ENCODE measurements at places on chromosomes 5 and 9. TPM values are rescaled to one million over a fixed set of nuclear protein-coding genes. Genes with fewer than 3 reads are reported as not detected.
A peak's percentile ranks its signal among the peaks of the same experiment; 100 is the strongest.

- no peaks in the 10 kb centered on the region for H3K36me3 ChIP-seq
- H3K27ac ChIP-seq = no peak overlapping the region
- H3K4me3 ChIP-seq = no peak overlapping the region
- no peak for DNase-seq
- no peaks in the 10 kb centered on the region for H3K27me3 ChIP-seq
These were observed 19.1 kb upstream of the ADCY2 start for GRCh38 chr5:7376871-7377270.

GRCh38 chr9:4297786-4298254 is 2.0 kb downstream of the GLIS3 start:
- peak overlapping the region; percentile 65 for H3K4me3 ChIP-seq
- peaks cover 4% of the 10 kb centered on the region for H3K27me3 ChIP-seq
- peak; percentile 52 for DNase-seq
- H3K4me1 ChIP-seq = no peaks in the 10 kb centered on the region
- no peaks in the 10 kb centered on the region for H3K36me3 ChIP-seq
- H3K27ac ChIP-seq = no peak overlapping the region

GRCh38 chr5:76007904-76008303 is 75.3 kb upstream of the SV2C start:
- H3K36me3 ChIP-seq = no peaks in the 10 kb centered on the region
- DNase-seq = no peak
- H3K4me3 ChIP-seq = no peak overlapping the region
- no peak overlapping the region for H3K27ac ChIP-seq
- H3K27me3 ChIP-seq = no peaks in the 10 kb centered on the region

DNA sequence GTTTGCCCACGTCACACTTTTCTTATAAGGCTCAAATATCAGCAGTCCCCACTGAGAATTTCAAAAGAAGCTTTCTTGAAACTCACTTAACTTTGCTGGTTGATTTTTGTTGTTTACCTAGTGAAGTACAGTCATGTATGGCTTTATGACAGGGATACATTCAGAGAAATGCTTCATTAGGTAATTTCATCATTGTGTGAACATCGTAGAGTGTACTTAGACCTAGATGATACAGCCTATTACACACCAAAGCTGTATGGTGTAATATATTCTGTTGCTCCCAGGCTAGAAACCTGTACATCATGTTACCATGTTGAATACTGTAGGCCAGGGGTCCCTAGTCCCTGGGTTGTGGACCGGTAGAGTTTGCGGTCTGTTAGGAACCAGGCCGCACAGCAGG is 177.0 kb downstream of the ARRDC3 start:
- H3K36me3 ChIP-seq = no peaks in the 10 kb centered on the region
- no peaks in the 10 kb centered on the region for H3K4me1 ChIP-seq
- H3K4me3 ChIP-seq = no peak overlapping the region
- DNase-seq = no peak
- no peak overlapping the region for H3K27ac ChIP-seq

- H3K36me3 ChIP-seq = no peaks in the 10 kb centered on the region
- H3K27ac ChIP-seq = no peak overlapping the region
- no peak for DNase-seq
- H3K27me3 ChIP-seq = no peaks in the 10 kb centered on the region
- H3K4me3 ChIP-seq = no peak overlapping the region
- no peaks in the 10 kb centered on the region for H3K4me1 ChIP-seq
These were observed 348.9 kb downstream of the ARHGEF28 start for GRCh38 chr5:73974871-73975360.

DNA sequence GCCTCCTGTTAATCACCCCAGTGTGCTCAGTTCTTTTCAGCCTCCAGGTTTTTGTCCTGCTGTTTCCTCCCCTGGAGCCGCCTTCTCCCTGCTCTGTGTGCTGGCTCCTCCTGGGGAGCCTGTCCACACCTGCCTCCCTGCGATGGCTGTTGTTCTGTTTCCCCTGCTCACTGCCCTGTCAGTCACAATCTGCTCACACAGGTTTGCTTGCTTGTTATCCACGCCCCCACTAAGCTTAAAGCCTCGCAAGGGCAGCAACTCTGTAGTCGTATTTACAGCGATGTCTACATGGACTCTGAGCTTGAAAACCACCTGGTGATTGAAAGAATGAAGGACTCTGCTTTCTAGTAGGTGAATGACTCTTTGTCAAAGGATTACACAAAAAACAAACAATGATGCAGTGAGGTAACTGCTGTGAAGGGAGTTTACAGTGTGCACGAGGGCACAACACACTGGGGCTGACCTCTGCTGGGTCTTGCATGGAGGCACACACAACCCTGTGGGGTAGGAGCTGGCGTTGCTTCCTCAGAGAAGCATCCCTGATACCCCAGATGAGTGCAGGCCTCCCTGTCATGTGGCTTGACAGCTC is 39.6 kb upstream of the TEX48 start:
- no peak overlapping the region for H3K4me3 ChIP-seq
- H3K27me3 ChIP-seq = no peaks in the 10 kb centered on the region
- DNase-seq = no peak
- H3K4me1 ChIP-seq = peaks cover 30% of the 10 kb centered on the region
- H3K27ac ChIP-seq = no peak overlapping the region

DNA sequence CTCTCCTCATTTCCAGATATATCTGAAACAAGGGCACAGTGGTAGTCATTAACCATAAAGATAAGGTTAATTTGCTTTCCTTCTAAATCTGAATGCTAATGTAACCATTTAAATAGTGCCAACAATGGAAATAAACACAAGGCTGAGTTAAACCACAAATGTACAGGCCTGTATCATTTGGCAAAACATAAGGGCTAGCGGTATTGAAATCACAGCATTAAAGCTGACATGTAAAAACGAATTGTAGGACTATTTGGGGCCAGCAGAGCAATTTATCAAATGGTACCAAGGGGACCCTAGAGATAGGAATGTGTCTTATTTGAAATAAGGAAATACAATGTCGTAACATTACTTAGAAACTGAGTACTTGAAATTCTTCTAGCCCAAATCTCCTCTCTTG is 247.5 kb upstream of the RPS23 start:
- DNase-seq = no peak
- no peaks in the 10 kb centered on the region for H3K4me1 ChIP-seq
- H3K27me3 ChIP-seq = no peaks in the 10 kb centered on the region
- no peak overlapping the region for H3K27ac ChIP-seq
- no peak overlapping the region for H3K4me3 ChIP-seq

DNA sequence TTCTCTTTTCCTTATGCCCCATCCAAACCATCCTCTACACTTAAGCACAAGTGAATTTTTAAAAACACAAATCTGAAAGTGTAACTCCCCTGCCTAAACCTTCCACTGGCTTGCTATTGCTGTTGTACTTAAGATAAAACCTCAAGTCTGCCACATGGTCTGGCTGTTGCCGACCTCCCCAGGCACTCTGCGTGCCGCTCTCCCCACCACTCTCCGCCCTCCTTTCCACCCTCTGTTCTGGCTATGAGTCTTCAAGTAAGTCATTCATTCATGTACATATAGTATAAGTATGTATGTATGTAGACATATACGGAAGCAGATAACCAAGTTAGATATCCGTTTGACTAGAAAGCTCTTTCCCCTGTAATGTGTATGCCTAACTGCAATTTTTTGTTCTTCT is 94.7 kb upstream of the ANKRD55 start:
- no peaks in the 10 kb centered on the region for H3K27me3 ChIP-seq
- DNase-seq = no peak
- no peaks in the 10 kb centered on the region for H3K36me3 ChIP-seq
- H3K27ac ChIP-seq = no peak overlapping the region
- H3K4me3 ChIP-seq = peak overlapping the region; percentile 26

DNA sequence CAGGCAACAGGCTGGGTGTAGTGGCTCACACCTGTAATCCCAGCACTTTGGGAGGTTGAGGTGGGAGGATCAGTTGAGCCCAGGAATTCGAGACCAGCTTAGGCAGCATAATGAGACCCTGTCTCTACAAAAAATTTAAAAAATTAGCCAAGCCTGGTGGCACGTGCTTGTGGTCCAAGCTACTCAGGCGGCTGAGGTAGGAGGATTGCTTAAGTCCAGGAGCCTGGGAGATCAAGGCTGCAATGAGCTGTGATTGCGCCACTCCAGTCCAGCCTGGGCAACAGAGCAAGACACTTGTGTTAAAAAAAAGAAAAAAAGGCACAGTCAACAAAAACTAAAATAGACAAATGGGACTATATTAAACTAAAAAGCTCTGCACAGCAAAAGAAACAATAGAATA is 29.3 kb downstream of the ATP6V0E1 start:
- H3K27ac ChIP-seq = no peak overlapping the region
- no peaks in the 10 kb centered on the region for H3K27me3 ChIP-seq
- no peak overlapping the region for H3K4me3 ChIP-seq
- peaks cover 4% of the 10 kb centered on the region for H3K36me3 ChIP-seq

DNA sequence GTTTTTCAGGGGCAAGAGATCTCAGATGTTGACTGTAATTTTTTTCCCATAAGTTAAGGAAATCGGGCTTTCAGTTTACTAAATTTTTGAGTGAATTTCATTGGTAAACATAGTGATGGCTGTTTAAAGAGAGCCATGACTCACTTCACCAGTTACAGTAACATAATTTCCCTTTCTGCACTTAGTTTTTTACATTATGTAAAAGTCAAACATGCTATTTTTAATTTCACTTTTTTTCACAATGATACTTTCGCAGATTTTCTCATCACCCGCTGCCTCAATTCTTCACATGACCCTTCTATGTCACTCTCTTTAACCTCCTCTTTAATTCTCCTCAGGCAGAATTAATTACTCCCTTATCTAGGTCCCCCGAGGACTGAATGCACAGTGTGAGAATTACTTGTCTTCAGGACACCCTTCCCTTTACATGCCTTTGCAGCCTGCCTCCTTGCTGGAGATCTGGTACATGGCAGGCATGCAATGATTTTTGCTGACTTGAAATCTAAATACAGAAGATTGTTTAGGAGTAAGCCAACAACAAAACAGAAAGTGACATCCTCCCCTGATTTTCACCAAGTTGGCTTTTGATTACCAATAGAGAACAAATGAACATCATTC is 217.5 kb upstream of the S1PR3 start:
- H3K4me1 ChIP-seq = no peaks in the 10 kb centered on the region
- H3K27ac ChIP-seq = no peak overlapping the region
- H3K36me3 ChIP-seq = no peaks in the 10 kb centered on the region
- DNase-seq = no peak
- no peak overlapping the region for H3K4me3 ChIP-seq

- H3K4me1 ChIP-seq = no peaks in the 10 kb centered on the region
- no peak for DNase-seq
- H3K27me3 ChIP-seq = no peaks in the 10 kb centered on the region
- no peak overlapping the region for H3K27ac ChIP-seq
- H3K36me3 ChIP-seq = no peaks in the 10 kb centered on the region
- H3K4me3 ChIP-seq = no peak overlapping the region
These were observed 202.1 kb downstream of the PCSK5 start for GRCh38 chr9:76092572-76092971.

DNA sequence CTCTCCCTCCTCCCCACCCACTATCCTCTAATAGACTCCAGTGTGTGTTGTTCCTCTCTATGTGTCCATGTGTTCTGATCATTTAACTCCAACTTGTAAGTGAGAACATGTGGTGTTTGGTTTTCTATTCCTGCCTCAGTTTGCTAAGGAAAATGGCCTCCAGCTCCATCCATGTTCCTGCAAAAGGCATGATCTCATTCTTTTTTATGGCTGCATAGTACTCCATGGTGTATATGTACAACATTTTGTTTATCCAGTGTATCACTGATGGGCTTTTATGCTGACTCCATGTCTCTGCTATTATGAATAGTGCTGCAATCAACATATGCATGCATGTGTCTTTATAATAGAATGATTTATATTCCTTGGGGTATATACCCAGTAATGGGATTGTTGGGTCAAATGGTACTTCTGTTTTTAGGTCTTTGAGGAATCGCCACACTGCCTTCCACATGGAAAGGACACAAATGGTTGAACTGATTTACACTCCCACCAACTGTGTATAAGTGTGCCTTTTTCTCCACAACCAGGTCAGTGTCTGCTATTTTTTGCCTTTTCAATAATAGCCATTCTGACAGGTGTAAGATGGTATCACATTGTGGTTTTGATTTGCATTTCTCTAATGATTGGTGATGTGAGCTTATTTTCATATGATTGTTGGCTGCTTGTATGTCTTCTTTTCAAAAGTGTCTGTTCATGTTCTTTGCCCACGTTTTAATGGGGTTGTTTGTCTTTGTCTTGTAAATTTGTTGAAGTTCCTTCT is 96.5 kb upstream of the DAB2 start:
- no peaks in the 10 kb centered on the region for H3K36me3 ChIP-seq
- no peaks in the 10 kb centered on the region for H3K4me1 ChIP-seq
- H3K27me3 ChIP-seq = no peaks in the 10 kb centered on the region
- DNase-seq = no peak
- no peak overlapping the region for H3K27ac ChIP-seq

- H3K27me3 ChIP-seq = no peaks in the 10 kb centered on the region
- peaks cover 7% of the 10 kb centered on the region for H3K4me1 ChIP-seq
- H3K4me3 ChIP-seq = no peak overlapping the region
- H3K27ac ChIP-seq = no peak overlapping the region
These were observed 2.4 kb upstream of the MOB3B start for GRCh38 chr9:27532046-27532445.

DNA sequence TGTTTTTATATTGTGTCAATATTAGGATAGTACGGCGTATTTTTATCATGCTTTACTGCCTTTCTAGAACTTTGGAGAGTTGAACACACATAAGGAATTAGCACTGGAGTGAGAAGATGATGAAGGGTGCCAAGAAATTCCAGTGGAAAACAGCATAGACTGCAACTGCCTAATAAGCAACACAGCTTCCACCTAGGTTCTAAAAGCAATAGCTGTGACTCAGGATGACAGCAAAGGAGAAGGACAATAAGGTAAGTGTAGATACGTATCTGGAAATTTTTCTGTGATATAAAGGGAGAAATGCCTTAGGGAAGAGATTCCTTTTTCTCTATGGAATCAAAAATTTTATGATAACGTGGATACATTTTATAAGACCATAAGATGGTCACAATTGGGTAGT is 7.4 kb downstream of the PTPRD start:
- no peaks in the 10 kb centered on the region for H3K36me3 ChIP-seq
- H3K27me3 ChIP-seq = no peaks in the 10 kb centered on the region
- no peak for DNase-seq
- H3K27ac ChIP-seq = no peak overlapping the region

DNA sequence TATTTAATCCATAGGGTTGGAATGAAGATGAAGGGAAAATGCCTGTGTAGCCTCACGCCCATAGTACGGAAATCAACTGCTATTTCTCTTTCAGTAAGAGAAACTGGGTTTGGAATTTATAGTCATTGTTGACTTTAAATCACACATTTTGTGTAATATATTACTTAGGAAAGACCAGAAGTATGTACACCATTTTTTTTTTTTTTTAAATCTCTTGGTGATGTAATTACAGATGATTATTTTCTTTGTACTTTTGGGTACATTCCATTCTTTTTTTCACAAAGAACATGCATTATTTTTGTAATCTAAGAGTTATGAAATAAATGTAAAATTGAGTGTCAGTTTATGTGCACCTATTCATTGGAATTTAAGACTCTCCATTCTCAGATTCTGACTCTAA is 45.7 kb downstream of the POC5 start:
- no peak overlapping the region for H3K4me3 ChIP-seq

The PLPPR1 gene
- total RNA-seq = not detected

The LEAP2 gene
- total RNA-seq = 2.7 TPM

The CNTFR gene
- total RNA-seq = not detected

The FOXD4 gene
- total RNA-seq = 0.22 TPM

The CYSRT1 gene
- total RNA-seq = 0.58 TPM

The PCA3 gene
- not detected for total RNA-seq

The CDC14B gene
- total RNA-seq = 6.3 TPM

Data from CD8-positive, alpha-beta memory T cell (primary cell).